GM13977 (cell line): ENCODE measurements at places on chromosomes 12 and 14.

DNA sequence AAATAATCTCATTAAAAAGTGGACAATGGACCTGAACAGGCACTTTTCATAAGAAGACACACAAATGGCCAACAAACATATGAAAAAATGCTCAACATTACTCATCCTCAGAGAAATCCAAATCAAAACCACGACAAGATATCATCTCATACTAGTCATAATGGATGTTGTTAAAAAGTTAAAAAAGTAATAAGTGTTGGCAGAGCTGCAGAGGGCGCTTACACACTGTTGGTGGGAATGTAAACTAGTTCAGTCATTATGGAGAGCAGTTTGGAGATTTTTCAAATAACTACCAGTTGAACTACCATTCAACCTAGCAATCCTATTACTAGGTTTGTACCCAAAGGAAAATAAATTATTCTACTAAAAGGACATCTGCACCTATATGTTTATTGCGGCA, 47.2 kb downstream of the FOXG1 start:
- no peak for DNase-seq

DNA sequence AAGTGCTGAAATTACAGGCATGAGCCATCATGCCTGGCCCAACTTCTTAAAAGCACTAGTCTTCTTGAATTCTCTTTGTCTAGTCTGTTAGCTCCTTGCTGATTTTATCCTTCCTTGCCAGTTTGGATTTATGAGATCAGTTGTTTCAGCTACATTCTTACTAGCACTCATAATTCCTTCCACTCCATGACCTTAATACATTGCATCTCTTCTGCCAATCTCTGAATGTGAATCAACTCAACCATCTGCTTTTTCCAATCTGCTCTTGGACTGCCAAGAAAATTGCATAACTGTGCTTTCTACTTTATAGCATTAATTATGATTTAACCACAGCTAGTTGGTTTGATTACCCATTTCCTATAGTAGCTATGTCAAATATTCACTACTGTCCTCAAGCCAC, 14.9 kb upstream of the HEATR5A start:
- no peak for DNase-seq

- DNase-seq = peak; percentile 22
These were observed 27.4 kb downstream of the RAB21 start for GRCh38 chr12:71782017-71782416.

- DNase-seq = no peak
These were observed 65.9 kb upstream of the OTOGL start for GRCh38 chr12:80033448-80033847.

- no peak for DNase-seq
These were observed 79.4 kb upstream of the PLEKHG7 start for GRCh38 chr12:92623386-92623785.

GRCh38 chr14:76329951-76330350, 46.0 kb upstream of the ESRRB start:
- DNase-seq = no peak

- DNase-seq = no peak
These were observed 6.1 kb downstream of the PNN start for GRCh38 chr14:39181026-39181692.

GRCh38 chr12:4223273-4223845, 50.2 kb upstream of the CCND2 start:
- no peak for DNase-seq

GRCh38 chr12:43370263-43370662, 181.7 kb downstream of the ADAMTS20 start:
- DNase-seq = no peak

DNA sequence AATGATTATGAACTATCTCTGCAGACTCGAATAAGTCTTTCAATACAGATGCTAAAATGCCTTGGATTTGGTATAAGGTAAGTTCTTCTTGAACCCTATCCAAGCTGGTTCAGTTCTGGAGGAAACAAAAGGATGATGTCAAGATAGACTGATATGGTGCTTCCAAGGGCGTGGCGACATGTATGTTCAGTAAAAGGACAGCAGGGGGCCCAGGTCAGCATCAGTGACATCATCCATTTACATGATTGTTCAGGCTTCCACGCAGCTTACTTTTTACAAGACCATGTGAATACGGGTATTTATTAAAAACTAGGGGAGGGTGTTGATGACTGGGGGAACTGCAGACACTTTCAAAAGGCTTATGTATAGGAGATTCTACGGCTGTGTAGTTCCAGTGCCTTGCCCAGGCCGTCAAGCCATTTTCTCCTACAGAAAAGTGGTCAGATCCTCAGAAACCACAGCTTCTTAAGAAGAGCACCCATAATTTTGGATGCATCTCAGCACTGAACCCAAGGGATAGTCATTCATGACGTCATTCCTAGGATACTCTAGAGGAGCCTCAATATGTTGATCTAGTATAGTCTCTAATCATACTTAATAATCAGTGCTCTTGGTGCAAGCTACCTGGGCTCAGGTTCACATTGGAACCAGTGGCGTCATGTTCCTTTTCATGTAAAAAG, 527.7 kb downstream of the FUT8 start:
- DNase-seq = peak; percentile 31

DNA sequence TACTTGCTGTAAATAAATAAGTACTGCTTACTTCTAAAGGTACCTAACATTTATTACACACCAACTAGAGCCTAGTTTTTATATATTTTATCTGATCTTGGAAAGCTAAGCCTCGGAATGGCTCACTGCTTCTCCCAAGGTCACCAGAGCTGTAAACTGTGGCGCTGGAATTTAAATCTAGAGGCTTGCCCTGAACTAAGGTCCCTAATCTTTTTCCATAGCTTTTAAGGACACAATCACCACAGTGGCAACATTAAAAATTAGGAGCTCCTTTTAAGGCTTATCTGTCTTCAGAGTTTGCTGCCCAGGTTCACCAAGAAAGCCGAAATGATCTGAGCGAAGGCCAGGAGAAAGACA, 670 bp downstream of the CCNB1IP1 start:
- no peak for DNase-seq

DNA sequence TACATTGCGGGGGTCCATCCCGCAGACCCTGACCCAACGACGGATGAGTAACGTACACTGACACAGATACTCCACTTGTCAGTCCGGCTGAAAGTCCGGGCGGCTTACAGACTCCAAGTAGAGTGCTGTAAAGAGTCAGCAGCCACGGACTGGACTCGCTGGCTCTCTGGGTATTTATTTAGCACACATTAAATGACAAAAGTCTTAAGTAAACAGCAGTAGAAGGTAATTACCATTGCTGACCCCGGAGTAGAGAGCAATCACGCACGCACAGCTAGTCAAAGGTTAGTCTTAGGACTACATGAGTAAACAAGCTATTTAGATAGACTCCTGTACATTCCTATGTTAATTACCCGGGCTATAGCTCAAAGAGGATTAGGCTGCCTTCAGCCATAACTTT, 780.9 kb downstream of the RPS29 start:
- no peak for DNase-seq

- no peak for DNase-seq
These were observed 127.7 kb upstream of the SRRM4 start for GRCh38 chr12:118853634-118854033.

GRCh38 chr12:66514581-66514980, 164.3 kb downstream of the GRIP1 start:
- no peak for DNase-seq

GRCh38 chr14:61569812-61570548, 125.3 kb upstream of the HIF1A start:
- no peak for DNase-seq

DNA sequence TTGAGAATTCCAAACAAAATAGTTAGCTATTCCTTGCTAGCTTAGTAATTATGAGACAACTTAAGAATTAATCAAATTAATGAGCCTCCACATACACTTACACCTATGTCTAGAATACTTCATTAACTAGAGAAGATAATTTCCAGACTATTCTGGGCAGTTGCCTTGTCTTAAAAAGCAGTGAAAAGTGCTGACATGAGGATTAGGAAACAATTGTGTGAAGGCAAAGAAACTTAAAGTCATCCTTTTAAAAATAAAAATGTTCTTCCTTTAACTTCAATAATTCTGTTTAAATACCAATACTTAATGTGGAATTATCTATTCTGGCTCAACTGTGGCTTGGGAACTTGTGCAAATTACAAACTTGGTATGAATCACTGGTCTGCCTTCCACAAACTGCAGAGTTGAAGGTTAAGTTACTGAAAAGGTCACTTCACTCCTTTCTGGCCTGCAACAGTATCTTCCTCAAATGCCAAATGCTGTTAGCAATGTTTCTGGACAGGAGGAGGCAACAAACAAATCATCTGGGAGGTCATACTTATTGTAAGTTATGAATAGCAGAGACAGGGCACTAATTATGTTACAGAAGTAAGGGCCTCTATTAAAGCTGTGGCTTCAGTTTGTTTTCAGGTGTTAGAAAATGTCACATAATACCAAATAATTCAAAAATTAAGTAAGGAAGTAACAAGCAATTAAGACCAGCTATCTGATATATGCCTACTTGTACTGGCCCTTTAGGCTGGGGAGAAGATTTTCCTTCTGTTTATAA, 19.2 kb downstream of the PPTC7 start:
- no peak for DNase-seq

DNA sequence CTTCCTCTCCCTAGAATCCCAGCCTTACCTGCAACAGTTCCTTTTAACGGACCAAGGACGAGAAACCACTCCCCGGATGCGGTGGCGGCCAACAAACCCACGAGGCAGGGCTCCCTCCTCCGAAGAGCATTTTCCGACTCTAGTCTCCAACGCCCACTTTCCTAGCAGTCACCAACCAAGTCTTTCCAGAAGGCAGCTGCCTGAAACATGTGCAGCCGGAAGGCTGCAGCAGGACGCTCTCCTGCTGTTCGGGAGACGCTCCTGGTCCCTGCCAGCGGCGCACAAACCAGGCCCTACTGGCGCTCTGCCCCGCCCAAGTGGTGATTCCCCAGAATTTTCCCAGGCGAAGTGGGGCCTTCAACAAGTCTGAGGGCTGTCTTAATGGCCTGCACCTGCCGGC, 21.1 kb upstream of the ADAM20 start:
- DNase-seq = no peak

GRCh38 chr12:22304341-22304740, 30.2 kb downstream of the ST8SIA1 start:
- no peak for DNase-seq

- peak; percentile 84 for DNase-seq
These were observed 23.2 kb upstream of the ESRRB start for GRCh38 chr14:76352639-76353281.

GRCh38 chr12:12684375-12685106, 11.4 kb downstream of the GPR19 start:
- DNase-seq = no peak

- DNase-seq = no peak
These were observed 1.7 kb upstream of the FLRT2 start for GRCh38 chr14:85528080-85528896.

GRCh38 chr12:62668782-62669181, 202.2 kb downstream of the MON2 start:
- no peak for DNase-seq

- no peak for DNase-seq
These were observed 67.6 kb downstream of the SLC38A6 start for GRCh38 chr14:61048640-61049039.

- DNase-seq = no peak
These were observed 6.6 kb downstream of the TPCN1 start for GRCh38 chr12:113227686-113228391.

GRCh38 chr14:74973003-74973653, 17.7 kb upstream of the PGF start:
- no peak for DNase-seq

GRCh38 chr12:23631786-23632377, 317.6 kb downstream of the SOX5 start:
- DNase-seq = no peak

DNA sequence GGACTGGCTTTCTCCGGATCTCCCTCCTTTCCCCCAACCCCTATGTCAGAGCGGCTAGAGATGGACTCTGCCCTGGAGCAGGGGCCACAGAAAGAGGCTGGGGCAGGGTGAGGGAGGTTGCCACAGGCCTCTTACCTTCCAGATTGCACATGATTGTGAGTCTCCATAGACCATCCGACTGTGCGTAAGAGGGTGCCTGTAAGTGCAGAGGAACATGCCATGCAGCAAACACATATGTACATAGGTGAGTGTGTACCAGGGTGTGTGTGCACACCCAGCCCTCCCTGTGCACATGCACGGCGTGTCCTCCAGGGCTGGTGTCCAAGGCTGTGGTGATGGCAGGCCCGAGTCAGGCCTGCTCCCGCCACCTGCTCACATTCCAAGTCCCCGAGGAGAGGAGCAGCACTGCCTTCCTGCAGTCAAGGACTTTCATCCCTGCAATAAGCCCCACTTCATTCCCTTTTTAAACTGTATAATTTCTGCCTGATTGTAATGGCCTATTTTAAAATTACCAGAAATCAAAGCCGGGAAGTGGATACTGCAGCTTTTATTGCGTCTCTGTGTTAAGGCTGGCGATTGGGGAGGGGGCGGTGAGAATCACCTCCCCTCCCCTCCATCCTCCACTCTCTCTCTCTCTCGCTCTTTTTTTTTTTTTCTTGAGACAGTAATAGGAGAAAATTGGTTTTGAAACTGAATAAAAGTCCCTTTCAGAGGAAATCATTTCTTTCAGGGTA, 28.5 kb downstream of the FAM222A start:
- no peak for DNase-seq

DNA sequence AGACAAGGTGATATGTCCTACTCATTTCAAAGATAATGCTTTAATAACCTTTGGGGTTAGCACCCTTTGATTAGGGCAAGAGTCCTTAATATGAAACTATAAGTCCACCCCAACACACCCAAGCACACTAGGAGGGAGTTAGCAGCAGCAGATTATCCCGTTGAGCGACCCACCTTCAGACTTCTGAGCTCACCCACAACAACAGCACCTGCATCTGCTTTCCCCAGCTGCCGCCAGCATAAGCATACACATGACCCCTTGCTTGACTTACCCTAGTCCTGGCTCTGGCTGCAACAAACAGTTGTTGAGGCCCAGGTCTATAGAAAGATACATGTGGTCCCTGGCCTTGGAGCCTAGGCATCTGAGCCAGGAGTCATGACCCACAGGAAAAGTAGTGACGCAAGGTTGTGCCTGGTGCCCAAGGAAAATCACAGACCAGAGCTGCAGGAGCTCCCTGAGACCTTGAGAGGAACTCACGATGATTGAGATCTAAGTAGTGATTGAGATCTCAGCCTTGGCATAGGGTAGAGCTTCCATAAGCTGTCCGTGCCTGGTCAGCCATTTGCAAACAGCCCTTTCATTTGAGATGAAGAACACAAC, 19.0 kb downstream of the ZDHHC22 start:
- no peak for DNase-seq

DNA sequence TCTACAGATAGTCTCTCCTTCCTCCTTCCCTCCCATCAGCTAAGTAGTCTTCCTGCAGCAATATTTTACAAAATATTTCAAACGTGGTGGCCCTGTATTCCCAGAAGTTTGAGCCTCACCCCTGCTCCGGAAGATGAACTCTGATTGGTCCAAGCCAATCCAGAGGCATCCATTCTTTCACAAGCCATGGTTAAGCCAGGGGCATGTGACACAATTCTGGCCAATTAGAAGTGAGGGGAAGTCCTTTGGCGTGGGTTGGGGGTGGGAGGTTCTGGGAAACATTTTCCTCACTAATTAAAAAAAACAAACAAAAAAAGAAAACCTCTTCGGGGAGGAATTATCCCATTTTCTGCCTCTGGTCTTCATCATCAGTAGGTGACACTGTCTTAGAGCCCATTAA, 69.4 kb upstream of the GSC start:
- DNase-seq = no peak

- peak; percentile 54 for DNase-seq
These were observed 7.2 kb downstream of the ALDH2 start for GRCh38 chr12:111773801-111774551.

- no peak for DNase-seq
These were observed 205.3 kb upstream of the PRICKLE1 start for GRCh38 chr12:42794806-42795205.

- DNase-seq = peak; percentile 58
These were observed 61.7 kb upstream of the BCL2L14 start for GRCh38 chr12:12008931-12009611.
